ENCODE measurements at places on chromosomes 6 and 20. TPM values are rescaled to one million over a fixed set of nuclear protein-coding genes. Genes with fewer than 3 reads are reported as not detected.

DNA sequence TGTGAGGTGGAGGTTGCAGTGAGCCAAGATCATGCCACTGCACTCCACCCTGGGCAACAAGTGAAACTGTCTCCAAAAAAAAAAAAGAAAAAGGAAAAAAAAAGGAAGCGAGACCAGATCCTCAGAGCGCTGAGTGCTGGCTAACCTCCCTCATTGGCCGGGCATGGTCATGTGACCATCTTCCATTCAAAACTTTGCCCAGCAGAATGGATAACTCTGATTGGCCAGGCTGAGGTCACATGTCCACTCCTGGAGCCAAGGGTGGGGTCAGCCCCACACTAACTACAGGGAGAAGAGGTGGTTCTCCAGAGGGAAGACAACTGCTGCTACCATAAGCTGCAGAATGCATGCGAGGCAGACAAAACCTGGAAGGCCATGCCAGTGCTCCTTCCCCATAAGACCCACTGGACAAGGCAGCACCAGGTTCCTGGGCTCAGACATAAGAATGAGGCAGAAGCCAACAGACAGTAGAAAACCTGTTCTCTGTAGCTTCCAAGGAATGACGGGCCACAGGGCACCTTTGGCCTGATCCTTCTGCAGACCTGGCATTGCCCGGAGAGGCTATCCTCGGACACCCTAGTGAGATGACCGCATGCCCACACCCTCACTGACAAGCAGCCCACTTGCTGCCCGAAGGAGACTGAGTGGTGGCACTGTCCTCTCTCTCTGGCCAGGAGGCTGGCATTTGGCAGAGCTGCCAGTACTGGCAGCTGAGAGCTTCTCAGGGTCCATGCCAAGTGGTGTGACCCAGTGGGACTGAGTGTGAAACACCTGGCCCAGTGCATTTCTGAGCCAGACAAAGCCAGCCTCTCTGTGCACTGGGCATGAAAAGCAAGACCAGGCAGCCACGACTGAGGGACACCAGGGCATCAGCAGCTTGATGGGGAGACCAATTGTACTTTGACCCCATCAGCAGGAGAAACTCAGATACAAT, 311.9 kb upstream of the SULF2 start:
- no peak for DNase-seq

Gene GLP1R
- total RNA-seq = not detected

GRCh38 chr20:32894711-32895355, 36.1 kb downstream of the EFCAB8 start:
- DNase-seq = no peak

GRCh38 chr20:722822-723644, 45.3 kb downstream of the SLC52A3 start:
- DNase-seq = no peak
